ENCODE measurements at places on chromosomes 4 and X. TPM values are rescaled to one million over a fixed set of nuclear protein-coding genes. Genes with fewer than 3 reads are reported as not detected.

MAGEB2 gene
- total RNA-seq, result not detected

MAGEC2 gene
- not detected for total RNA-seq

RADX gene
- not detected for total RNA-seq

NXF2 gene
- not detected for total RNA-seq
